ENCODE measurements at places on chromosomes 11 and 22. TPM values are rescaled to one million over a fixed set of nuclear protein-coding genes. Genes with fewer than 3 reads are reported as not detected.

The SCYL1 gene
- total RNA-seq, result 87.0 TPM

The CDC42EP1 gene
- 102 TPM for total RNA-seq

The LTO1 gene
- total RNA-seq, result 19.2 TPM

The AIFM3 gene
- 2.1 TPM for total RNA-seq

The MMP10 gene
- not detected for total RNA-seq

The RBMXL2 gene
- total RNA-seq, result not detected

The C11orf91 gene
- 3.4 TPM for total RNA-seq

The QSER1 gene
- total RNA-seq, result 20.7 TPM

The POU2F3 gene
- total RNA-seq, result 0.19 TPM

The OR9G4 gene
- total RNA-seq, result not detected

The OR5B17 gene
- not detected for total RNA-seq
